ENCODE measurements at places on chromosomes 2 and 18.

- DNase-seq: no peak
- no peaks in the 10 kb centered on the region for H3K36me3 ChIP-seq
- peaks cover 15% of the 10 kb centered on the region for H3K4me1 ChIP-seq
- no peak overlapping the region for H3K4me3 ChIP-seq
- H3K27ac ChIP-seq: no peak overlapping the region
- H3K27me3 ChIP-seq: no peaks in the 10 kb centered on the region
Measured at GRCh38 chr2:25557179-25558036, 116.0 kb downstream of the DTNB start.

GRCh38 chr2:44546459-44547127 is 184.8 kb downstream of the CAMKMT start:
- H3K27ac ChIP-seq: no peak overlapping the region
- DNase-seq: no peak
- H3K4me1 ChIP-seq: no peaks in the 10 kb centered on the region

DNA sequence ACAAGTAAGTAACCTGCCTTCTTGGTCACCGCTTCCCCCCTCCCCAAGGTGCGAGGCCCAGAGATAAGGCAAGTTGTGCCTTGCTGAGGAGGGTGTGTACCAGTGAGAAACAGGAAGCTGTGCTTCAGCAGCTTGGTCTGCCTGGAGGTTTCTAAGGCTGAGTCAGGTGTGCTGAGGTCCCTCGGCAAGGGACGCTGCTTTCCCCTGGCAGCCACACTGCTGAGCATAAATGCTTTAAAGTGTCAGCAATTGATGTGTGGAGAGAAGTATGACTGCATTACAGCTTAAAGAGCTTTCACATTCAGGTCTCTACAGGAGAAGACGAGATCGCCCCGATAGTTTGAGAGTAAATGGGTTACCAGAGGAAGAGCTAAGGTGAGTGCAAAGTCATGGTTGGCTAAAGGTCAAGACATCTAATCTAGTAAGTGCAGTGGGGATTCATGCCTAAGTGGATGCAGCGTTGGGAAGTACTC is 86.9 kb downstream of the LIMS1 start:
- H3K4me3 ChIP-seq: peak overlapping the region; percentile 86
- H3K4me1 ChIP-seq: peaks cover 88% of the 10 kb centered on the region

DNA sequence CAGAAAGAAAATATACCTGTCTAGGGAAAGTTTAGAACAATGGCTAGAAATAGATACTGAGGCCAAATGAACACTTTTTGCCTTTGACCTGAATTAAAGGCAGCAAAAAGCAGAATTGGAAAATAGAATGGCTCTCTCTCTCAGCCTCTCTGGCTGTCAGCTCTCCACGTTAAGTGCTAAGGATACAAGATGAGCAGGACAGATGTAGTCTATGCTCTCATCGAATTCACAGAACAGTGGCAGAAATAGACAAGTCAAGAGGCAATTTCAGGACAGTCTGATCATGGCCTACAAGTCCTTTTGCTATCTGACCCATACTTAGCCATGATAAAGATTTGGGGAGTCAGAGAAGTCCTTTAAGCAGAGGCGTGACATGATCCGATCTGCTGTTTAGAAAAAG is 120.2 kb upstream of the CREB1 start:
- H3K27me3 ChIP-seq: no peaks in the 10 kb centered on the region
- no peak overlapping the region for H3K4me3 ChIP-seq
- H3K4me1 ChIP-seq: no peaks in the 10 kb centered on the region
- no peak overlapping the region for H3K27ac ChIP-seq
- H3K36me3 ChIP-seq: no peaks in the 10 kb centered on the region
- DNase-seq: no peak

DNA sequence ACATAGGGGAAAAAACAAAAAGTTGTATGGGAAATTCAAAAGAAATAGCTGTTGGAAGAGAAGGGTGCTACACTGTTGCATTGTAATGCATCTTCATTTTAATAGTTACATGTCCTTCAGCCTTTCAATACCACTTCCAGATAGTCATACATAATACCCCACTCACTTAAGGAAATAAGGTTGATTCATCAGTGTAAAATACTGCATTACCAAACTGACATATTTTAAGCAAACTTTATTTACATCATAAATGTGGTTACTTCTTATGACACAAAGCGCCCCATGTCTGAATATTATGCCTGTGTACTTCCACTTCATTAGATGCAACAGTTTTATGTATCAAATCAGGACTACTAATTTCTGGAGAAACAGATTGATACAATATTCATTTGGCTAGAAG is 4.5 kb downstream of the RBMS1 start:
- no peaks in the 10 kb centered on the region for H3K36me3 ChIP-seq
- peaks cover 78% of the 10 kb centered on the region for H3K4me1 ChIP-seq
- no peak overlapping the region for H3K4me3 ChIP-seq
- H3K27ac ChIP-seq: no peak overlapping the region
- DNase-seq: no peak
- H3K27me3 ChIP-seq: no peaks in the 10 kb centered on the region
